ENCODE measurements at places on chromosomes 16 and 17. TPM values are rescaled to one million over a fixed set of nuclear protein-coding genes. Genes with fewer than 3 reads are reported as not detected.

DNA sequence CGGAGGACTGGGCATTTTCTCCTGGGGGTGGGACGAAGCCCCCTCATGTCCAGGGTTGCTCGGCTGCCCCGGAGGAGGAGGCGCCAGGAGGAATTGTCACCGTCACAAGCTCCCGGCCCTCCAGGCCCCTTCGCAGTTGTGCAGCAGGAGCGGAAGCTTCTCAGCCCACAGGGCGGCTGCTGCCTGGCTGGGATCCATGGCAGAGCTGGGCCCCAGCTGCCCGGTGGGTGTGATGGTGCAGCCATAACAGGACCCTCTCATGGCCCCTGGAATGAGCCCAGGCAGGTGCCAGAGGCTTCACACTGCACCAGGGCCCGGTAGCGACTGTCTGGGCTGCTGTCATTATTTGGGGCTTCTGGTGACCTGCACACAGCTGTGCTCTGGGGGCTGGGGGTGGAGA is 54.9 kb upstream of the GNG13 start:
- H3K4me1 ChIP-seq: no peaks in the 10 kb centered on the region
- no peak overlapping the region for H3K4me3 ChIP-seq
- H3K27ac ChIP-seq: no peak overlapping the region

DNA sequence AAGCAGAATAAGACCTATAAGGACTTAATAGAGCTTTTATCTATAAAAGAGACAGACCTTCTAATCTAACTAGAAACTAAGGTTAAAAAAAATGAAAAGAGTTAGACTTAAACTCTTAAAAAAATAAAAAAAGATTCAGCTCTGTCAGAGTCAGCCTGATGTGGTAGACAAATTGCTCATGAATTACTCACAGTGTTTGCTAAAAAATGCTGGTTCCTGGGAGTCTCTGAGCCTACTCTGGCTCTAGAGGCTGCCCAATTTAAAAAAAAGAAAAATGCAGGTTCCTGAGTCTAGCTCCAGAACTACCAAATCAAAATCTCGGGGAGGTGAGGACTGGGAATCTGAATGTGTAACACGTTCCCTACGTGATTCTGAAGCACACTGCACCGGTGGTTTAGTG is 18.1 kb downstream of the SOST start:
- no peaks in the 10 kb centered on the region for H3K4me1 ChIP-seq
- DNase-seq: no peak
- peaks cover 11% of the 10 kb centered on the region for H3K27me3 ChIP-seq
- H3K4me3 ChIP-seq: no peak overlapping the region

DNA sequence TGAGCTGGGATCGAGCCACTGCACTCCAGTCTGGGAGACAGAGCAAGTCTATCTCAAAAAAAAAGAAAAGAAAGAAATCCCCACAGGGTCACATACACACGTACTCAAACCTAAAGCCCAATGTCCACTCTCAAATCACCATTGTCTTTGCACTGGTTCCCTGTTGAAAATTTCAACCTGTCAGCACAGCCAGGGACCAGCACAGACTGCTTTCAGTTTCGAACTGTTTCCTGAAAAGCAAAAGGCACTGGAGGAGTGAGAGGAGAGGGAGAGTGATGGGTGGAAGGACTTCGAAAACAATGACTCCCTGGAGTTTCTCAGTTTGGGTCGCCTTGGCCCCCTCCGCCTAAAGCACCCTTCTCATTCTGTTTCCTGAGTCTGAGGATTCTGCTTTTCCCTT is 9.0 kb upstream of the CD300C start:
- no peak overlapping the region for H3K27ac ChIP-seq
- no peak for DNase-seq
- H3K4me1 ChIP-seq: no peaks in the 10 kb centered on the region
- no peak overlapping the region for H3K4me3 ChIP-seq
- H3K36me3 ChIP-seq: no peaks in the 10 kb centered on the region
- no peaks in the 10 kb centered on the region for H3K27me3 ChIP-seq

DNA sequence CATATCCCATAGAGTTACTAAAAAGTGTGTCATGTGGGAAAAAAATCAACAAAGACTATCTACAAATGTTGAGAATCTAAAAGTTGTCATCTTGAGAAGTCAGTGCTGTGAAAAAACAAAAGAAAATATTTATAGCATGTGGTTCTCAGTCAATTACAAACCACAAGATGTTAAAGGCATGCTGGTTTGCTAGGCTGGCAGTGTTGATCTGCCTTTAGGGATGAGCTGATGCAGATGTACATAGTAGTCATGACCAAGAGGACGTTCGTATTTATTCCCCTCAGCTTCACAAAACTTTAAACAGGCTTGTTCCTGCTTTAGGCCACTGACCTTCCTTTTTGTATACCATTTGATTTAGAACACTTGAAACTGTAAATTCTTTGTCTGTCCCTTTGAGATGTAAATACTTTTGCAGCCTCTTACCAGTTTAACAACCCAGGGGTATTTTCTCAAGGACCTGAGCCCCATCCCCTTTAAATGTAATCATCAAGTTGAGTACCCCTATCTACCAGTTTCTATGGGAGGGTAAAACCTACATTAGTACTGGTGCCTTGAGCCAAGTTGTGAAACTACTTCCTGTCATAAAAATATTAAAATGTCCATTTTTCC is 446.6 kb downstream of the KCNJ18 start:
- DNase-seq: no peak
- H3K4me1 ChIP-seq: no peaks in the 10 kb centered on the region
- H3K36me3 ChIP-seq: no peaks in the 10 kb centered on the region
- no peak overlapping the region for H3K4me3 ChIP-seq

- H3K36me3 ChIP-seq: no peaks in the 10 kb centered on the region
- no peak for DNase-seq
- peaks cover 9% of the 10 kb centered on the region for H3K4me1 ChIP-seq
Observed at GRCh38 chr17:14777291-14777690, 476.4 kb downstream of the HS3ST3B1 start.

DNA sequence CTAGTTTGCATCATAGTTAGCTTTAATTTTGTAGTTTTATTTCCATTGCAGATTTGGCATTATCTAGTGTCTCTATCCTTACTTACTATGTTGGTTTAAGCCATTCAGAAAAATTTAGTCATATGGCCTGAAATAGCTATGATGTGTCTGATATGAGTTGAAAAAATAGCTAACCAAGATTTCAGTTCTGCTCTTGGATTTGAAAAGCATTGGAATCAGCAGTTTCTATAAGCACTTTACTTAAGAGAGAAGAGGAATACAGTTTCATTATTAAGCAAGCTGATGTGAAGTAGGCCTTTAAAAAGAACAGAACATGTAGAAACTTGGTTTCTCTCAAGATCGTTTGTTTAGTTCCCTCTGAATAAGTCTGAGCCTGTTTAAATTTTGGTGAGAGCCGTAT is 25.9 kb downstream of the LPCAT2 start:
- no peak for DNase-seq
- H3K4me3 ChIP-seq: no peak overlapping the region
- no peaks in the 10 kb centered on the region for H3K36me3 ChIP-seq
- H3K27ac ChIP-seq: peak overlapping the region; percentile 63
- peaks cover 22% of the 10 kb centered on the region for H3K4me1 ChIP-seq

- no peaks in the 10 kb centered on the region for H3K4me1 ChIP-seq
- H3K36me3 ChIP-seq: no peaks in the 10 kb centered on the region
- H3K27ac ChIP-seq: peak overlapping the region; percentile 28
- no peak overlapping the region for H3K4me3 ChIP-seq
- no peaks in the 10 kb centered on the region for H3K27me3 ChIP-seq
- DNase-seq: no peak
Observed at GRCh38 chr17:5050278-5050677, 15.1 kb upstream of the SLC52A1 start.

DNA sequence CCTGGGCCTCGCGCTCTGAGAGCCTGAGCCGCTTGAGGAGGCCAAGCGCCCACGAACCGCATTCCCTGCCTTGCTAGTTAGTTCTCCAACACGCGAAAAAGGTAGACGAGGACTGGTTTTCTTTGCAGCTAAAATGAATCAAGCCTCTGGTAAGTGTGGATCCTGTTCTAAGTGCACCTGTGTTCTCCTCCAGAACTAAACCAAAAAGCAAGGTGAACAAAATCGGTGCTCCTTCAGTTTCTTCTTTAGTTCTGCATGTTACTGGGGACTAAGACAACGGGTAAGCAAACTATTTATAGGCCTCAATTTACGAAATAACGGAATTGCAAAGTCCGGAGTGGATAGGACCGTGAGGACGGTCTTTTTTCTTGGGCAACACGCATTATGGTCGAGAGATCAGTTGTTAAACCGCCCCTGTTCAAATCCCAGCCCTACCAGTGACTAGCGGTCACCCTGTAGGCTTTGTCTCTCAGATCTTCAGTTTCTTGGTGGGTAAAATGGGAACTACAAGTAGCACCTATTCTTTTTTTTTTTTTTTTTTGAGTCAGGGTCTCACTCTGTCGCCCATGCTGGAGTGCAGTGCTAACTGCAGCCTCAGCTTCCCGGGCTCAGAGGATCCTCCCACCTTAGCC is 993 bp upstream of the ANKRD11 start:
- no peak for DNase-seq
- H3K36me3 ChIP-seq: no peaks in the 10 kb centered on the region
- peaks cover 23% of the 10 kb centered on the region for H3K4me1 ChIP-seq
- peak overlapping the region; percentile 99 for H3K27ac ChIP-seq

DNA sequence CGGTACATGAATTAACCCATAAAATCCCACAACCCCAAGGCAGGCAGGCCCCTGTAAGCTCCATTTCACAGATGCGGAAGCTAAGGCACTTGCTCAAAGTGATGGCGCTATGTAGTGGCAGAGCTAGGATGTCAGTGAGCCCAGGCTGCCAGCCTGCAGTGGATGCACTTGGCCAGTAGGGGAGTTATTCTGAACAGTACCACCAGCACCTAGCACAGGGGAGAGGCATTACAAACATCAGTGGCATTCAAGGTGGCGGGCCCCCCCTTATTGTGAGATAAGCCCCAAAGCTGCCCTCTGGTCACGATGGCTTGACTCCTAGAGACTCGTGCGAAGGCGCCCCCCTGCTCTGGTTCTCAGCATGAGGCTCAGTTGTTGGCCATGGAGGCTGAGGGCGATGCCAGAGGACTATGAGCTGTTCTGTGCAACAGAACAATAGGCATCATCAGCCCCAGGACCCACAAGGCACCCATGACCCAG is 33.8 kb downstream of the GTF3C1 start:
- no peak for DNase-seq
- no peak overlapping the region for H3K27ac ChIP-seq
- H3K36me3 ChIP-seq: peaks cover 90% of the 10 kb centered on the region
- no peaks in the 10 kb centered on the region for H3K27me3 ChIP-seq

- no peaks in the 10 kb centered on the region for H3K36me3 ChIP-seq
- no peak overlapping the region for H3K4me3 ChIP-seq
- no peak for DNase-seq
- no peak overlapping the region for H3K27ac ChIP-seq
- no peaks in the 10 kb centered on the region for H3K4me1 ChIP-seq
- no peaks in the 10 kb centered on the region for H3K27me3 ChIP-seq
Observed at GRCh38 chr17:50839591-50840310, 4.4 kb downstream of the WFIKKN2 start.

- no peak overlapping the region for H3K27ac ChIP-seq
- no peak for DNase-seq
- H3K4me1 ChIP-seq: no peaks in the 10 kb centered on the region
Observed at GRCh38 chr16:57432989-57433388, 14.2 kb downstream of the CIAPIN1 start.

DNA sequence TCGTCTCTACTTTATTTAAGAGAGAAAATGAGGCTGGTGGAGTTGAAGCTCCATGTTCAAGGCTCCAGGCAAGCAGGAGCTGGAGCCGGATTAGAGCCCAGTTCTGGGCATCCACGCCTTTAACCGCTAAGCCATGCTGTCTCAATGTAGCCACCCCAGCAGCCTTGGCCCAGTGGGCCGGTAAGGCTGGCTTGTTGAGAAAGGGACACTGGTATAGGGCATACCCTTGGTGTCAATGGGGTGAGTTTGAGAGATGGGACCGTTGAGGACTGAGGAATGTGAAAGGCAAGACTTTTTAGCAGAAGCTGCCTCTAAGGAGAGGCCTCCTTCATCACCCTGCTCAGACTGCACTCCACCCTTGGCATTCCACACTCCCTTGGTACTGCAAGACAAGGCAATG is 147.4 kb downstream of the CYLD start:
- H3K36me3 ChIP-seq: no peaks in the 10 kb centered on the region
- no peak overlapping the region for H3K27ac ChIP-seq
- H3K4me1 ChIP-seq: no peaks in the 10 kb centered on the region
- DNase-seq: no peak
- H3K27me3 ChIP-seq: no peaks in the 10 kb centered on the region

DNA sequence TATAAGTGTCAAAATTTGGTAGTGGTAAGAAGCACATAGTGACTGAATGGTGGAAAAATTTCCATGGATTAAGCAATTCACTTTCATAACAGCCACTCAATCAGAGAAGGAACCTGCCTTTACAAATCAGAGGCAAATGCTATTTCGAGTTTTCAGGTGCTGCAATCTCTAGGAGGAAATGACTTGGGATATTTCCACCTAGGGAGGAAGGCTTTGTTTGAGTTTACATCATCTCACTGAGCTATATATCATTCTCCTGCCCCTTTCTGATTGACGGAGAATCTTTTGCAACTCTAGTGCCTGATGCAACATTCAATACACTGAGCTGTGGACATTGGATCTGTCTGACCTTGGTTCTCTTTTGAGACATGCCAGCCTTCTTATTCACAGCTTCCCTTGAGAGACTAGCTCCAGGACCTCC is 26.3 kb downstream of the MARCHF10 start:
- H3K27ac ChIP-seq: peak overlapping the region; percentile 74
- peaks cover 5% of the 10 kb centered on the region for H3K4me1 ChIP-seq
- H3K27me3 ChIP-seq: no peaks in the 10 kb centered on the region
- no peak overlapping the region for H3K4me3 ChIP-seq
- no peak for DNase-seq

GRCh38 chr17:81366648-81367047 is 28.6 kb upstream of the BAHCC1 start:
- no peak for DNase-seq
- H3K4me3 ChIP-seq: no peak overlapping the region
- H3K4me1 ChIP-seq: peaks cover 21% of the 10 kb centered on the region
- no peak overlapping the region for H3K27ac ChIP-seq
- no peaks in the 10 kb centered on the region for H3K27me3 ChIP-seq
- no peaks in the 10 kb centered on the region for H3K36me3 ChIP-seq

DNA sequence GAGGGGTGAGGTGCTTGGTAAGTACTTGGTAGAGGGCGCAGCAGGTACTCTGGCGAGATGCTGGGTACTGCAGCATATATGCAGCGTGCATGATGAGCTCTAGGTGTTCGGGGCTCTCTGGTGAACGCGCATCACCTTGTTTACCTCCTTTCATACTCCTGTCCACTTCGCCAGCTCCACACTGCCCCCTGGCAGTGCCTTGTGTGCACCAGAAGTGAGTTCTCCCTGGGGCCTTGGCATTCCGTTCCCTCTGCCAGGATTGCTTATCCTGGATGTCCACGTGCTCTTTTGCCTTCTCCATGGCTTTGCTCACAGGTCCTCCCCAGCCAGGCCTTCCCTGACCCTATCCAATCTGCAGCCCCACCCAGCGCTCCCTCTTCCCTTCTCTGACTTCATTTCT is 154.2 kb downstream of the MRM1 start:
- no peak overlapping the region for H3K4me3 ChIP-seq
- DNase-seq: no peak
- H3K36me3 ChIP-seq: no peaks in the 10 kb centered on the region
- H3K27me3 ChIP-seq: no peaks in the 10 kb centered on the region
- H3K4me1 ChIP-seq: no peaks in the 10 kb centered on the region

Gene HSD17B1
- total RNA-seq: 1.2 TPM

Gene RGS9
- 6.4 TPM for total RNA-seq

Gene ITPRIPL2
- 82.7 TPM for total RNA-seq

Gene KRT31
- not detected for total RNA-seq

Gene PRR11
- total RNA-seq: 3.1 TPM

Gene HBZ
- total RNA-seq: not detected

Gene CD79B
- 3.5 TPM for total RNA-seq

Gene ANKS3
- 16.1 TPM for total RNA-seq

Gene CCDC200
- total RNA-seq: not detected

Gene CFAP97D1
- not detected for total RNA-seq

Gene MMP25
- 2.4 TPM for total RNA-seq

Gene TMEM92
- total RNA-seq: 10.7 TPM
